ENCODE measurements at places on chromosomes 6 and 20. TPM values are rescaled to one million over a fixed set of nuclear protein-coding genes. Genes with fewer than 3 reads are reported as not detected.

DLL1 gene
- total RNA-seq, result 1.7 TPM

SUMO4 gene
- total RNA-seq, result under 0.01 TPM

RNF39 gene
- total RNA-seq, result 3.0 TPM

CLVS2 gene
- total RNA-seq, result not detected

DSP gene
- total RNA-seq, result 710 TPM

CST2 gene
- total RNA-seq, result not detected
